ENCODE measurements at places on chromosomes 5 and 9.

- peak; percentile 69 for DNase-seq
Observed at GRCh38 chr9:110579862-110580219, 300 bp upstream of the SVEP1 start.

DNA sequence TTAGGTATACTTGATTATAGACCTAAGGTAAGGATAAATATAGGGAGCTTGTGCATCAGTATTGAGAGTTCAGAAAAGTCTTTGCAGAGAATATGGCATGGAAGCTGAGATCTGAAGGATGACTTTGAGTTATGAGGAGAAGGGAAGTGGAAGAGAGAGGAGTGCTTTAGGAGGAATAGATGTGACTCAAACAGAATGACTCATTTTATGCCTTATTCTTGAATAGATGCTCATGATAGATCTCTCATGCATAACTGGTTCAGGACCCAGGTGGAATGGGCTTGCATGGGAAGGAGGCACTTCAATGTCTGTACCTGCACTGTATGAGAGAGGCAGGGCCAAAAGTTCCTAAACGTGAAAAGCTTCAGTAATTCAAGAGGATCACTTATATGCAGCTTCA is 103.3 kb downstream of the CWC27 start:
- DNase-seq = no peak

DNA sequence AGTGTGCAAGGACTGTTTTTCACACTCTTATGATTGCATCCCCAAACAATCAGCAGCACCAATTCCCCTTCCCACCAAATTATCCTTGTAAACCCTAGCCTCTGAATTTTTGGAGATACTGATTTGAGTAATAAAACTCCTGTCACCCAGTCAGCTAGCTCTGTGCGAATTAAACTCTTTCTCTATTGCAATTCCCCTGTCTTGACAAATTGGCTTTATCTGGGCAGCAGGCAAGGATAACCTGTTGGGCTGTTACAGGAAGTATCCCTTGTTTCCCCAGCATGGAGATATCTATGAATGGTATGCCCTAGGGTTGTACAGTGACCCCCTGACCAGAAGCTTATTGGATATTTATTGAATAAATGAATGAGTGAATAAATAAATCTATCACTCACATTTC is 80.8 kb downstream of the PTCD2 start:
- DNase-seq = no peak

- peak; percentile 38 for DNase-seq
Observed at GRCh38 chr5:127517480-127518318, at the start of gene PRRC1. PRRC1 (plus strand) TSS chr5:127517640; CDS start chr5:127523480, 5,840 bp downstream.

DNA sequence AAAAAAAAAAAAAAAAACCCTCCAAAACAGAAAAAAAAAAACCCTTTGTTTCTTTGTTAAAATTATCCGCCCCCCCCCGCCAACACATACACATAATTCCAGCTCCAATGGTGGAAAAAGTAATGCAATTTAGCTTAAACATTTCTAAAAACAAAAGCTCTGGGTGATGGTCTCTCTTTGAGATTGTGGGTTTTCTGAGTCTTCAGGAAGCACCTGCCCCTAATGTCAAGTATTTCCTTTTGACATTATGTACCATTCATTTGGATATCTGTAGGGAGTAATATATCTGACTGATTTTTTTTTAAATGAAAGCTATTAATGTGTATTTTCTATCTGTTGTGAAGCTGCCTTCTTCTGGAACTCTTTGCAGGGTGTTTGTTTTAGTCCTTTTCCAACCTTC is 389.7 kb downstream of the TAF11L14 start:
- no peak for DNase-seq

DNA sequence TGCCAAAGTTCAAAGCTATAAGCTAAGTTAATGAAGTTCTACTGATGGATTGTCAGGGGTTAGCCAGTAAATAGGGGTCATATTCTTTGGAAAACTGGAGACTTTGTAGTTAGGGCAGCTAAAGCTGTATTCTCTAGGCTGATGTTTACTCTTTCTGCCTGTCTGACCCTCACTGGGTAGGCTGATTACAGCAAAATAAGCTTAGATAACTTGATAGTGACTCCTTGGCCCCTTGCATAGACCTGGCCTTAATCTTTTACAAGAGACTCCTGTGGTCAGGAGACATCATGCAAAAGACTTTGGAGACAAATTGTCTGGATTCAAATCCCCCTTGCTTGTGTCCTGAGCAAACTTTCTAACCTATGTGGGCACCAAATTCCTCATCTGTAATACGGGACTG is 314.4 kb upstream of the MSX2 start:
- DNase-seq = no peak

DNA sequence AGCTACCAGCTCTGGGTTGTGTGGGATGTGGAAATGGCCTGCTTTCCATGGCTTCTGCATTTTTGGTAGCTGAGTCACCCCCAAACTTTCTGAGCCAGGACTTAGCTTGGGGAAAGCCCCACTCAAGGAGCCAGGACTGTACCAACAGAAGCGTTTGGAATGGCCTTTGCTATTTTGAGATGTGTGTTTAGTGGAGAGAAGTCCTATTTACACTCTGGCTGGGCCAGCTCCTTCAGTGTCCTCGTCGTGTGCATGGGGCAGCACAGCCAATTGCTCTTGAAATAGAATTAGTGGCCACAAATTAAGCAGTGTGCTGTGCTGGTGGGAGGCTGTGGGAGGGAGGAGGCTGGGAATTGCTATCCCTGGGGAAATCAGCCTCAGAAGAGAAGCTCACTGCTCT is 51.6 kb downstream of the ENTREP1 start:
- DNase-seq = peak; percentile 80

DNA sequence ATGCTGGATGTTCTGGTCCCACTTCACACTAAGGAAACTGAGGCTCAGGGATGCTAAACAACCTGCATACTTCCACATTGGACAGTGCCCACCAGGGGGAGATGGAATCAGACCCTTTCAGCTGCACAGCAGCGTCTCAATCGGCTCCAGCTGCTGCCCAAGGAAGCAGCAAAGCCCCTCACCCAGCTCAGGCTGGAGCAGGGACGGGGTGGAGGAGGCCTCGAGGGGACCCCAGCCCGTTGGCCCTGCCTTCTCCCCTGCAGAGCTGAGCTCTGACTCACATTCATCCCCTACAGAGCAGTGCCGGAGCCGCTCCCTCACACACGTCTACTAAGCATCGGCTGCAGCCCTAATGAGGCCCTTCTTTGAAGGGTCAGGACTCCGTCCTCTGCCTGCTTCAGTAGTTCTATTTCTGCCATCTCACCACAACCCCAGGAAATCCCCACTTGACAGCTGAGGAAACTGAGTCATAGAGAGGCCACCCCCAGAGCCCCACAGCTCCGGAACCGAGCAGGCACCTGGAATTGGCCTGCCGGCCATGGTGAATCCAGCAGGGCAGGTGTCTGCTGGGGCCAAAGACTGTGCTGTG is 21.5 kb upstream of the SUSD3 start:
- no peak for DNase-seq

GRCh38 chr5:174777111-174777510 is 52.7 kb downstream of the MSX2 start:
- DNase-seq = no peak

- DNase-seq = no peak
Observed at GRCh38 chr5:73981704-73982103, 355.7 kb downstream of the ARHGEF28 start.

- no peak for DNase-seq
Observed at GRCh38 chr9:87567001-87567400, 69.3 kb downstream of the DAPK1 start.

GRCh38 chr5:159420940-159421339 is 90.7 kb upstream of the IL12B start:
- DNase-seq = no peak

DNA sequence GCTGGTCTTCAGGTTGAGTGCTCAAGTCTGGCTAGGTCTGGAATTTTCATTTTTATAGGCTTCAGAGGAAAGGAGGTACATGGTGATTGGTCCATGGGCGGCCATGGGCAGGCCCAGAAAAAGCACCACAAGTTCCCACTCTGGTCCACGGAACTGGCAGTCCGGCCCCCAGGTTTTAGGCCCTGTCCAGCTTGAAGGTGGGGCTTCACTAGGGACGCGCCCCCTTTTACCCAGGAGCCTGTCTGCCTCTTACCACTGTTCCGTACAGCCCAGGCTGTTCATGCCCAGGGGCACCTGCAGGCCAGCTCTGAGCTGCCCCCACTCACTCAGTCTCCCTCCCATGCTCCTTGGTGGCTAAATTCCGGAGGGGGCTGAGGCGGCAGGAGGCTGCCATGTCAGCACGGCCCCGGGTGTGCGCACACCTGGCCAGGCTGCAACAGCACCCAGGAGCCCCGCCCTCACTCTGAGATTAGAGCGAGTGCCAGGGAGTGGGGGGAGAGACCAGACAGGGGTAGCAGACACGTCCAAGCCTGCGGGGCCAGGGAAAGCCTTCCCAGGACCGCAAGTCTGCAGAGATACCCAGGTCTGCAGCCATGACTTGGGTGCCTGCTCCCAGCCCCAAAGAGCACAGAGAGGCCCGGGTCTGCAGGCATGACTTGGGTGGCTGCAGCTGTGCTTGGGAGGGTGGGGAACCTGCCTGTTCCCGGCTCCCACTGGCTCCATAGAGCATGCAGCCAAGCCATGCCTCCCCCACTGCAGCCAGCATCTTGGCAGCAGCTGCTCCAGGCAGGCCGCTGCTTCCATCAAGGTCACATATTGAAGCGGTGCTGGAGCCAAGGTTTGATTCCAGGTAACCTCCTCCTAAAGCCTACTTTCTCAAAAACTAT is 390.2 kb upstream of the SGCD start:
- DNase-seq = no peak

- no peak for DNase-seq
Observed at GRCh38 chr9:23823269-23823668, 2.8 kb downstream of the ELAVL2 start.

DNA sequence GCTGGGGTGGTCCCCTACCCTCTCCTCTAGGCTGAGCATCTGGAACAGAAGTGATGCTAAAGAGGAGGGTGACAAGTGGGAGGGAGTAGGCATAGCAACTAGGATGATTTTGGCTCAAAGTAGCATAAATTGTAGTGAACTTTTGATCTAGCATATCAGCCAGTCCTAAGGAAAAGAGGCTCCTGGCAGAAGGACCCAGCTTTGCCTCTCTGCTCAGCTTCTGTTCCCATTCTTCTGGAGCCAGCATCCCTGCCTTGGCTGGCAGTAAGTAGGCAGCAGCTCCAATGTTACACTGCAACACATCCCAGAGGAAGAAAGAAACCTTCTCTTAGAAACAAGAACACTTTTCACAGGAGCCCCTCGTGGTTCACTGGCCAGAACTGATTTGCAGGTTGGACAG is 487.0 kb downstream of the MTRR start:
- DNase-seq = no peak

DNA sequence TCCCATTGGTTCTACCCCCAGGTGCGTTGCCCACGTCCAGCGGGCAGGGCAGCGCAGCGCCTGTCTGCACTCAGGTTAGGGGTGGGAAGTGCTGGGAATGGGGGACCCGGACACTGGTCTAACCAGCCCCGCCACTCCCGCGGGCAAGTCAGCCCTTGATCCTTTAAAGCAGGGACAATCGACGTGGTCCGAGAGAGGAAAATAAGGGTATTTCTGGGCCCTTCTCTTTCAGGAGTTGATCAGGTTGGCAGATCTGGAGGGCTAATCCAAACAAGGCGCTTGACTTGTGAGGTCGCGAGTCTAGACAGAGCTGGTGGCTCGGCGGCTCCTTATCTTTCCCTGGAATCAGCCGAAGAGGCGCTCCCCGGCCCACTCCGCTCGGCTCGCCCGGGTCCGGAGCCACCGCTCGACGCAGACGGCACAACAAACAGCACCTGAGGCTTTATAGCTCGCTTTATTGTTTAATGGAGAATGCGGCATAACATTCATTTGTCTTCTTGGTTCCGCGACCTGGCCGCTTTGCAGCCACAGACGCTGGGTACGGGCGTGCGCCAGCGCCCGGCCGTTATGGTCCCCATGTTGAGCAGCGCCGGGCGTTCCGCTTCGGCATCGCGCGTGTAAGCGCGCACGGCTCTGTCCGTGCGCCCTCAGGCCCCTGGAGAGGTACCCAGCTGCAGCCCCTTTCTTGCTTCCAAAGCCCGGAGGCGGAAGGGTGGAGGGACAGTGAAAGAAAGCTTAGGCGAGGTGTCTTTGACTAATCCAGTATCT is 15.8 kb downstream of the ISL1 start:
- no peak for DNase-seq

DNA sequence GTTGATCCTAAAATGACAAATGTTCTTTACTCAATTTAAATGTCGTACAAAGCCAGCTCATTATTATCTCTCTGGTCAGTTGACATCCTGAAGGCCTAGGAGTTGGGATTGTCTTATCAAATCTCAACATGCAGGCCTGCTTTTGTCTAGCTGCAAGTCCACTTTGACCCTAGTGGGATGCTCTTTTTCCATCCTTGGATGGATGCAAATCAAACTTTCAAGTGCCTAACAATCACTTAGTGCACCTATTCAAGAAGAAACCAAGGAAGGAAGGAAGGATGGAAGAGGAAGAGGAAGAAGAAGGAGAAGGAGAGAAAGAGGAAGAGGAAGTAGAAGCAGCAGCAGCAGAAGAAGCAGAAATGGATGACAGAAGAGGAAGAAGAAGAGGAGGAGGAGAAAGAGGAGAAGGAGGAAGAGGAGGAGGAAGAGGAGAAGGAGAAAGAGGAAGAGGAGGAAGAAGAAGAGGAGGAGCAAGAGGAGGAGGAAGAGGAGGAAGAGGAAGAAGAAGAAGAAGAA is 109.6 kb downstream of the PIK3R1 start:
- no peak for DNase-seq

- DNase-seq = no peak
Observed at GRCh38 chr5:108617467-108618435, 129.9 kb upstream of the FER start.

- no peak for DNase-seq
Observed at GRCh38 chr9:113989714-113990569, 88.2 kb downstream of the AMBP start.

GRCh38 chr5:127705120-127705892 is 2.1 kb downstream of the CCDC192 start:
- peak; percentile 68 for DNase-seq

DNA sequence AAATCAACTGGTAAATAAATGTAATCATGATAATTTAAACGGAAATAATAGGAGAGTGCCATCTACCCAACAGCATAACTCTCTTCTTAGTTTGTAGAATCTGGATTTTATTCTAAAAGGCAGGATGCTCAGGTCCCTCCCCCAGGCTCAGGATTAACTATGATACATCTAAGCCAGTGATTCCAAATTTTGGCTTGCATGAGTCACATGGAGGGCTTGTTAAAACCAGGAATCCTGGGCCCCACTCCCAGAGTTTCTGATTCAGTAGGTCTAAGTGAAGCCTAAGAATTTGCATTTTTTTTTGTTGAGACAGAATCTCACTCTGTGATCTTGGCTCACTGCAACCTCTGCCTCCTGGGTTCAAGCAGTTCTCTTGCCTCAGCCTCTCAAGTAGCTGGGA is 62.3 kb upstream of the ZFR start:
- peak; percentile 82 for DNase-seq

Measured in AG09309 (cell line).